Inflammatory macrophage (primary cell): ENCODE measurements at places on chromosomes 2 and 18.

GRCh38 chr2:15633043-15633970 is 41.6 kb downstream of the DDX1 start:
- DNase-seq, result no peak

DNA sequence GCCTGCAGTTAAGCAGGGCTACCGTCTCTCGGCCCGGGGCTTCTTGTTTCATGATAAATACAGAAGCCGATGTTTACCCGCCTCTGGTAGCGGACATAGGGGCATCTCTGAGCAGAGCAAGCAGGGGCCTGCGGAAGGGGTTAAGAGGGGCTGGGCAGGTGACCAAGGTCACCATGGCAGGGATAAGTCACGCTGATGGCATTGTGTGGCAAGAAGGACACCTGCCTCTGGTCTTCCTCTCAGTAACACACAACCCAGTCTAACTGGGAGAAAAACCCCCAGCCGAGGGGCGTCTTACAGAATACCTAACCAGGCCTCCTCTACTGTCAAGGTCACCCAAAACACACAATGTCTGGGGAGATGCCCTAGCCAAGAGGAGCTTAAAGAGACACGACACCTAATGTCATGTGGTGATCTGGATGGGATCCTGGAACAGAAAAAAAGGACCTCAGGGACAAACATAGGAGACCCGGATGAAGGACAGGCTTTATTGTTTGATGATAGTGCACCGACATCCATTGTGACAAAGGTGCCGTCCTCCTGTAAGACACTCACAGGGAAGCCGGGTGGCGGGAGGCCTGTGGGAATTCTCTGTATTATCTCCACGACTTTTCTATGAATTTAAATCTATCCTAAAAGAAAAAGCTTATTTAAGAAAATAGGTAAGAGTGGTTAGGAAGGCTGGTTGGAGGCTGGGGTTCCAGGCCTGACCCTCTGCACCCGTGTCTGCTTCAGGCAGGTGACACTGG is 24.8 kb downstream of the SH3BP4 start:
- DNase-seq, result no peak

- DNase-seq, result no peak
Measured at GRCh38 chr2:168583064-168583709, 127.1 kb downstream of the CERS6 start.

DNA sequence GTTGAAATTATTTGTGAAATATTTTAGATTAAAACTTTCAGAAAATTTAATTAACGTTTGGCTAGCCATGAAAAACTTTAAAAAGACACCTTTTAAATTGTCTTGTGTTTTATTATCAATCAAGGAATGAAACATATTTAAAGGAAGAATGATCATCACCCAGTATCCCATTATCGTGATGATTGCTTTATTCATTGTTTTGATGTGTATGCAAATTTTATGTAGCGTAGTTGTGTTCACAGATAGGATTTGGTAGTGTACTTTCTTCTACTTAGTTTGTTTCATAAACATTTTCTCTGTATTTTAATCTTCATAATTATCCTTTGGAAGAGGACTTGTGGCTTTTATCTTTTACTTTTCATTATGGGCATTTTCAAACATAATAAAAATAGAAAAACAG is 7.8 kb downstream of the GRHL1 start:
- no peak for DNase-seq

DNA sequence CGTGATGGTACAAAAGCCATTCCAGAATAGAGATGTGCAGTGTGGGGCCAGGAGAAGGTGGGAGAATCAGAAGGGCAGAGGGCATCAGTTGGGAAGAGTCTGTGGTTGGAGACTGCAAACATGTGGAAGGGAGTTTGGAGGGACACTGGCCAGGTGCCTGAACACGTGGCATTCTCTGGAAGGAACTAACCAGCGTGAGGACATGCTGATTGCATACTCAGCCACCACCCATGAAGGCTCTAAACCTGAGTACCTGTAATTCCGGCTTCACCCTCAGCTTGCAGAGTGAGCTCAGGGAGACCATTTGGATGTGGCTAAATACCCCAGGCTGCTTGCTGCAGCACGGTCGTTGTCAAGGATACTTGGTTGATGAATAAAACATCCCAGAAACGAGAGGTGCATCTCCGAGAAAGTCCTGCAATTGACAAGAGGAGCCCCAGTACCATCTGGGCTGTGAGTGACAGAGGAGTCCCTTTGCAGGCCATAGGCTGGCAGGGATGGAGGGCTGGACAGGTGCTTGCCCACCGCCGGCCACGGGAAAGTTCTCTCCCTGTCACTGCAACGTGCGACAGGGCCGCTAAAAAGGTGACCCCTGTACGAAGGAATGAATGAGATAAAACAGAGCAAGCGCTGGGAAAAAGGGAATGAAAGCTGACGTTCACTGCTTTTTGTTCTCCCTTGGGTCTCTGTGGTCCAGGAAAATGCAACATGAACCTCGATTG is 5.0 kb downstream of the ACKR3 start:
- DNase-seq, result no peak

GRCh38 chr2:233278921-233279320 is 27.4 kb downstream of the ATG16L1 start:
- DNase-seq, result no peak

GRCh38 chr2:96207774-96208142 is 869 bp downstream of the STARD7 start:
- DNase-seq, result peak; percentile 40

- DNase-seq, result no peak
Measured at GRCh38 chr18:58470292-58470691, 158.6 kb downstream of the ALPK2 start.

DNA sequence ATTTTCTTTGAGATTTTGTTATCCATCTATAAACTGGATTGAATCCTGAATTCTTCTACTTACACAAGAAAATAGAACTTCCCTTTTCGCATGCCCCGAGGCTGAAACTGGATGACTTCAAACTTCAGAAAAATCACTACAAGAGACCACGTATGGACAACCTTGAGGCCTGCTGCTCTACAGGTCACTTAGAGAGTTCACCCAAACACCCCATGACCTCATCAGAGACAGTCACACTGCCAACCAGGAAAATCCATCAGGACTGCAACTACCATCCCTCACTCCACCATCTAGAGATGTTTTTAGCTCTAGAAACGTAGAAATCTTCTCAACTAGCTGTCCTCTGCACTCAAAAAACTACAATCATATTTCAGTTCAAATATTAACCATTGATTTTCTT is 18.6 kb upstream of the GPC1 start:
- no peak for DNase-seq

GRCh38 chr2:183868707-183869106 is 729.6 kb upstream of the ZNF804A start:
- DNase-seq, result no peak

DNA sequence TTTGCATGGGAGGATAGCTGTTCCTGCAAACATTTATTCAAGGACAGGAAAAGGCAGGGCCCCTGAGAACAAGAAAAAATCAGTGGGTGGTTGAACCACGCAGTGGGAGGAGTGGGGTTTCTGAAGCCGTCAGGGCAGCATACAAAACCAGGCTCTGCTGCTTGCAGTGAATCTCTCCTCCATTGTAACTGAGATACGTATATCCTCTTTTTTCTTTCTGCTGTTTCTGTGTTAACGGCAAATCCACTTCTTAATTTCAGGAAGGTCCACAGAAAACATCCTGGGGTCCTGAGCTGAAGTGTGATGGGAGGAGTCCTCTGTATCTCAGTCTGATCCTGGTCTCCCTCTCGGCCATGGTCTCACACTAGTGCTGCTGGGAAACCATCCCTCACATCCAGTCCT is 27.2 kb upstream of the KCNF1 start:
- no peak for DNase-seq

GRCh38 chr2:235521844-235522243 is 28.0 kb downstream of the AGAP1 start:
- no peak for DNase-seq

DNA sequence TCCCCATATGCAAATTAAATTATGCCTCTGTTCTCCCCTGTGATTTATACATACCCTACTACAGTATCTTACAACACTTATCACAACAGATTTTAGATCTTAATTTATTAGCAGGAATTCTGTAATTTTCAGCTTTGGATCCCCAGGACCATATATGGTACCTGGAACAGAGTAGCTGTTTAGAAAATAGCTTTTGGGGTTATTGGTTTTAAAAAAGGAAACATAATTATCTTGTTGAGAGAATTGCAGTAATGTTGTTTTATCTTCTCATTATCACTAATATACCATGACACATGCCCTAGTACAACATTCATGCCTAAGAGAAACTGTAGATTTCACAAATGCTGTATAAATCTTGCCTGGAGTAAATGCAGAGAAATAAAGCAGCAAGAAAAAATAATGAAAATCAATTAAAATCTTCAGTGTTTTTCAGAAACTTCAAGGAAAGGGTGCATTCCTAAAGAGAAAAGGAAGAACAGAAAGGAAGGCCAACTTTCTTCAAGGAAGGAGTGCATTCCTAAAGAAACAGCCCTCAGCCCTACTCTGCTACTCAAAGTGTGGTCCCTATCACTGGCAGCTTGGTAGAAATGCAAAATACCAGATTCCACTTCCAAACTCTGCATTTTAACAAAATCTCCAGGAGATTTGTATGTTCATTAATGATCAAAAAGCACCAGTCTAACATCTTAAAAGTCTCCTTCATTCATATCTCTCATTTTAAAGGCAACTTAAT is 37.1 kb upstream of the CSRNP3 start:
- DNase-seq, result no peak

- DNase-seq, result peak; percentile 6
Measured at GRCh38 chr2:42569116-42569711, 782 bp downstream of the MTA3 start.

- DNase-seq, result no peak
Measured at GRCh38 chr2:45852450-45853150, 201.1 kb downstream of the PRKCE start.

DNA sequence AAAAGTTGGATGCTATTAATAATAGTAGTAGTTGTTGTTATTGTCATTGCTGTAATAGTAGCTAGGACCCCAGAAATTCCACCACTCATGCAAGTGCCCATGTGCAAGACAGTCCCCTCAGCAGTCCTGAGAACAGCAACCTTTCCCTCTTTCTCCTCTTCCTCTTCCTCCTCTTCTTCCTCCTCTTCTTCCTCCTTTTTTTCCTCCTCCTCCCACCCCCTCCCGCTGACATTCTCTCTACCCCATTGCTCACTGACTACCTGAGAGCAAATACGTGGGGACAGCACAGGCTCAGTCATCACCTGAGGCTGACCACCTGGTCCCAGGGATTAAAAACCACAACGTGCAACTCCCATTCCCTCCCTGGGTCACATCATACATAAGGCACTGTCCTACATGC is 41.8 kb downstream of the SMAD7 start:
- DNase-seq, result no peak

GRCh38 chr2:1082456-1083205 is 132.0 kb downstream of the SNTG2 start:
- DNase-seq, result no peak

- DNase-seq, result peak; percentile 61
Measured at GRCh38 chr2:112724591-112725525, 4.0 kb downstream of the NT5DC4 start.

DNA sequence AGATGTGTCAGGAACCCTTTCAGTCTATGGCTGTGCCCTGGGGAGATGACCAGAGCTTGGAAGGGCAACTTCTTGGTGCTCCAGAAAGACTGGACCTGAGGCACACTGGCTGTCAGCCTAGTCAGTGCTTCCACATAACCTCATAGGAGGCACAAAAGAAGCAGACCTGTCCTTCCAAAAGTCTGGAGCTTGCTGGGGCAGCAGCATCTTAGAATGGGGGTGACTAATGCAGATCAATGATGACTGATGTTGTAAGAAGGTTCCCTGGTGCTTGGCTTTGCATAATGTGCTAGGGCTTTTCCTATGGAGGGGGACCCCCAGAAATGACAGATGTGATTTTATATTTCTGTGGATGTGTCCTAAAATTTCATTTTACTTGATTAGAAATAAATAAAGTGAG is 255.7 kb upstream of the THUMPD2 start:
- no peak for DNase-seq

GRCh38 chr18:74390900-74391299 is 66.2 kb downstream of the DIPK1C start:
- DNase-seq, result peak; percentile 28

DNA sequence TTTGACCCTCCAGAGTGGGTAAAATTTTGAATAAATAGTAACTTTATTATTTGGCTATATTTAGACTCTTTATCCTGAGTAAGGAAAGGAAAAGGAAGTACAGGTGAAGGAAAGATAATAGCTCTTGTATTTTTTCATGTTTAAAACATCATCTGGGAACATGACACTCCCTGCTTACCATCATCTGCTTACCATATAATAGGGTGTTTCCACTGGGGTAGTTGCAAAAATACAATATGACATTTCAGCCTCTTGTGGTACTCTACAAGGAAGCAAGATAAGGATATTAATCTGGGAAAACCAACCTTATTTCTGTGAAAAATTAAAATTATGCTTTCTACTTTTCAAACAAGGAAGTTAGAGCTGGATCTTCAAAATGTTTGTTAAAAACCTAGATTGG is 9.9 kb downstream of the RELCH start:
- DNase-seq, result no peak

DNA sequence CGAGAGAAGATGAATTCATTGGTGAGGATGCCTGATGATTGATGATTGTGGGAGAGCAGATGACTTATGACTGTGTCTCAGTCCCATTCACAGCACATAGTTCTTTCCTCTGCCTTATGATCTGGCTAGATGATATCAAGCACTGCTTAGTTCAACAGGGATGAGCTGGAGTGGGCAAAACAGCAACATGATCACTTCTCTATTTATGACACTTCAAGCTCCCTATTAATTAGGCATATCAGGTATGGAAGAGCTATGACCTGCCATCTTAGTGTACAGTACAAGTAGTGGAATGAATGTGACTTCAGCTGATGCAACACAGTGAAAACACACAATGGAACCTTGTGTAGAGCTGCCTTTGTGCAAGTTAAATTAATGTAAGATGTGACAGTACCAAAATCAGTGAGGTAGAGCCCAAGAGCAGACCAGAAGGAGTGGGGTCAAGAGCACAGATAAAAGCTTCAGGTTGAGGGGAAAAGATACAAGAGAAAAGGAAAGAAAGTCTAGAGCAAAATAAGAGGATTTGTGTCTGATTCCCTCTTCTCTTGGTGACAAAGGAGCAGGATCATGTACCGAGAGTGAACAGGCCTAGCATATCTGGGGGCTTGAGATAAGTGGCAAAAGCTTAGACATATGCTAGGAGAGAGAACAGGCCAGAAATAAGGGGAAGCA is 93.0 kb upstream of the MYO3B start:
- DNase-seq, result no peak

GRCh38 chr2:83517727-83518368 is 941.2 kb downstream of the SUCLG1 start:
- no peak for DNase-seq

DNA sequence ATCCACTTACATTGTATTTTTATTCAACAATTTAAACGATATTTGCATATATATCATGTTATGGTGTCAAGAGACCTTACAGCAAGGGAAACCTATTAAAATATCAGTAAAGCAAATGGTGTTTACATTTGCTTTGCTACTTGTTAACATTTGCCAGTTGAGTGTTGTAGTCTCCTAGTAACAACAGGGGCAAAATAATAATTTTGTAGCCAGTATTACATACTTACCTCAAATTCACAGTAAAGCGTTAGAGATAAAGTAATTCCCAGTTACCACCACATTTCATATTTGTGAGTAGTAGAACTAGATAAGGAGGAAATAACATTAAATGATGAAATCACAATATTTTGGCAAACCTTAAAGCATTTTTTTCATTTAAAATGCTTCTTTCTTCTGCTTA is 71.3 kb downstream of the FASTKD2 start:
- no peak for DNase-seq

GRCh38 chr2:209610631-209611030 is 161.0 kb upstream of the UNC80 start:
- no peak for DNase-seq

GRCh38 chr18:68288408-68288807 is 426.5 kb downstream of the TMX3 start:
- no peak for DNase-seq

GRCh38 chr2:235591921-235592320 is 98.1 kb downstream of the AGAP1 start:
- DNase-seq, result no peak
